ENCODE measurements at places on chromosomes 12 and 14.

GRCh38 chr12:71448150-71448581 lies 8.6 kb downstream of the LGR5 start:
- no peak for DNase-seq

- DNase-seq = no peak
Measured at GRCh38 chr12:75704664-75705063, 193.3 kb upstream of the KRR1 start.

DNA sequence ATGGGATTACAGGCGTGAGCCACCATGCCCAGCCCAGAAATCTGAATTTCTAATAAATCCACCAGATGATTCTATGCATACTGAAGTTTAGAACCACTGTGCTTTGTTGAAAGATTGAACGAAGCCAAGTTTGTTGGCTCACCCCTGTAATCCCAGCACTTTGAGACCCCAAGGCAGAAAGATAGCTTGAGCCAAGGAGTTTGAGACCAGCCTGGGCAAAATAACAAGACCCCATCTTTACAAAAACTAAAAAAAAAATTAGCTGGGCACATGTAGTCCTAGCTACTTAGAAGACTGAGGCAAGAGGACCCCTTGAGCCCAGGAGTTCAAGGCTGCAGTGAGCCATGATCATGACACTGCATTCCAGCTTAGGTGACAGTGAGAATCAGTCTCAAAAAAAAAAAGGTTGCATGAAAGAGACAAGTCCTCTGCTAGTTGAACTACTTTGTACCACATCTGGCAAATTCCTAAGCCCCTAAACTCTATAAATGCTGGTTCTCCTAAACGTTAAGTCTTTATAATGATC lies 1.7 kb upstream of the ABHD4 start:
- DNase-seq = no peak

DNA sequence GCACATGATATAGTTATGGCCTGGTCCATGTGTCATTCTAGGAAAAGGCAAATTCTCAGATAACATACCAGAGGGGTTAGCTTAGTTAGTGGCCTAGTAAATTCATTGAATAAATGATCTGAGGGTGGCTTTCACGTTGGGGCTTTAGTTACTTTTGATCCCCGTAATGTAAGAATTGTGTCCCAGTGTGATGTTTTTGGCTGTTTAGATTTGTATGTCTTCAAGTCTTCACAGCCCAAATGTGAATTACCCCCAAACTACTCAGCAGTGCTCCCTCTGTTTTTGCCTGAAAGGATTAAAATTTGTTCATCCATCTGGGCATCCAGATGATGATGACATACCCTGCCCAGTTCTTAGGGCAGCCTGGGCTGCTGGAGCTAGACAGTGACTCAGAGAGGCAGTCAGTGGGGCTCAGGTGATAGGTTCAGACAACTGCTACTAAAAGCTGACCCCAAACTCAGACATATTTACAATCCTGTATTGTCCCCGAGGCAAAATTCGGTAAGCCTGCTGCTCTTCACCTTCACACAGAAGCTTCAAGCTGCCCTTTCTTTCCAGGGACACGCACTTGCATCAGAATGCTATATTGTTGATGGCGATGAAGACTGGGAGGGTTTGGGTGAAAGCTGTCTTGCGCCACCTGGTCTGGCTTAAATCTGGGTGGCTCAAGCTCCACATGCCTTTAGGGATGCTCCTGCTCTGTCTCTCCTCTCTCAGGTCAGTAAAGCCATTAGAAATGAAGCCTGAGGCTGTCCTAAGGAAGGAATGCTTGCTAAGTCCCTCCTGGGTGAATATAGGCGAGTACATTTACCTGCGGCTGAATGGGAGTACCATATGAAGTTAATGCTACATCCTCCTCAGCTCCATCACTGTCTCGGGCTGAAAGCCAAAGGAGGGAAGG lies 10.3 kb downstream of the GPRC5D start:
- DNase-seq = no peak

DNA sequence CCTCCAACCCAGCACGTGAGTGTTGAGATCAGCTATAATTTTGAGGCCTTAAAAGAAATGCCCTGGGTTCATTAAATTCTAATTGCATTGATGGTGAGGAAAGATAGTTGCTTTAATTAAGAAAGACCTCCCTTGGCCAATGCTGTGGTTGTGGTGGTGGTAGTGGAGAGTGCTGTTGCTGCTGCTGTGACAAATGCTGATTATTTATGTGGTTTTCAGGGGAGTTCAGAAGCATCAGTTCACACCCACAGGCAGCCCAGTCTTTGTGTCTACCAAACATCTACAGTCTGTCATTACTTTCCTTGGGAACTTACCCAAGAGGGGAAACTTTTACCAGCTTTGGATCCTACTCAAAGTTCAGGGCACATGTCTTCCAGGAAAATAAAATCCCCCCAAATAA lies 178.4 kb upstream of the PARP11 start:
- DNase-seq = no peak

- DNase-seq = no peak
Measured at GRCh38 chr12:84361651-84362551, 550.7 kb downstream of the SLC6A15 start.

DNA sequence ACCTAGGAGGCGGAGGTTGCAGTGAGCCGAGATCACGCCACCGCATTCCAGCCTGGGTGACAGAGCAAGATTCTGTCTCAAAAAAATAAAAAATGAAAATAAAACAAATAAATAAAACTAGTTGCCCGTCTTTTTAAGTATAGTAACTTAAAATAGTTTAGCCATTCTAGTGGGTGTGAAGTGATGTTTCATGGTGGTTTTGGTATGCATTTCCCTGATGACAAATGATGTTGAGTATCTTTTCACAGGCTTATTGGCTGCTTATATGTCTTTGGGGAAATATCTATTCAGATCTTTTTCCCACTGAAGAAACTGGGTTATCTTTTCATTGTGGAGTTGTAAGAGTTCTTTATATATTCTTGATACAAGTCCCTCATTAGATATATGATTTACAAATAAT lies 102.4 kb upstream of the METAP2 start:
- no peak for DNase-seq

- DNase-seq = peak; percentile 51
Measured at GRCh38 chr14:55454264-55455002, 14.0 kb upstream of the TBPL2 start.

DNA sequence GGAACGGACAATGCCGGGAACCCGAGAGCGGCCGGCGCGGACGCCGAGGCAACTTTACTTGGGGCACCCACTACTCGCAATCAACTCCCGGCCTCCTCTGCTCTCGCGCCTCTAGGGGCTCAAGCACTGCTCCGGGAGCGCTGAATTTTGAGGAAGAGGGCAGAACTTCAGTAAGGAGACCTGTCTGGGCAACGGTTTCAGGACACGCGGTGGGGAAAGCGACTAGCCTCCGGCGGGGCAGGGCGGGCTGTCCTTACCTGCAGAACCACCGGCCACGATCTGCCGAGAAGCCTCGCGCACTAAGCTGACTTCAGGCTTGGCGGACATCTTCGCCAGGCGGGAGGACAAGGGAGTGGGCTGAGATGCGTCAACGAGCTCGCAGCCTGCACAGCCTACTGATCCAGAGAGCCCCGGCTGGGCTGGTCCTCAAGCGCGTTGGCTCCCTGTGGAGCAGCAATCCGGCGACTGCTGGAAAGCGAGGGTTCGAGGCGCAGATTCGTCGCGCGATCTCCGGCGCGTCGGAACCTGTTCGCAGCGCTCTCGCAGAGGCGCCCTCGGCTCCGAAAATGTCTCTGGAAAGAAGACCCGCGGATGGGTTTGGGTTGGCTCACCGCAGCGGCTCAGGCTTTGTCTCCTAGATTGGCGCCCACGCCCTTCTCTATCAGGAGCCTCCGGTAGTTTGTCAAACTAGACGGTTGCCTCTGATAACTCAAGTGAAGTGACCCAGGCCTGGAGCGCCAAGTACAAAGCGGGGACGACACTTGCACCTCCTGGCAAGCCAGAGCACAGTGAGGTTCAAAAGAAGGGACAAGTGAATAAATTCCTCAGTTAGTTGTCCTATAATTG lies at the start of gene SLC25A21:
TSS of gene SLC25A21 (minus strand) at position 583 of the 846 bp plus-strand sequence.
- peak; percentile 77 for DNase-seq

DNA sequence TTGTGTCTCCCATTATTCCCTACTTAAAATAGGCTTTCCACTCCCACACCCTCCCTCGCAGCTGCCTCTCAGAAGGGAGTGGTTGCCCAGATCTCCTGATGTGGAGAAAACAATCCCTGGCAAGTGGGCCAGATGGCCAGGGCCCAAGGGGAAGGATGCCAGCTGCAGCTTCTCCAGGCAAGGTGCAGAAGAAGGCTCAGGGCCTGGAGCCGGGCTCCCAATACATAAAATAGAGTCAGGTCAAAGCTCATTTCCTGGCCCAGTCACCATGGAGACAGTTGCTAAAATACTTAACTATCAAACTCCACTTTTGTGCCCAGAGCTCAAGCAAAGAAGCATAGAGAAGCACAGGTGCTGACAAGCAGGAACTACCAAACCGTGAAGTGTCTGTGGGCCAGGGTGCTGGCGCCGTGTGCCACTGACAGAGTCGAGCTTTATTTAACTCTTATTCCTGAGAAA lies 45.7 kb upstream of the ITPR2 start:
- peak; percentile 67 for DNase-seq

DNA sequence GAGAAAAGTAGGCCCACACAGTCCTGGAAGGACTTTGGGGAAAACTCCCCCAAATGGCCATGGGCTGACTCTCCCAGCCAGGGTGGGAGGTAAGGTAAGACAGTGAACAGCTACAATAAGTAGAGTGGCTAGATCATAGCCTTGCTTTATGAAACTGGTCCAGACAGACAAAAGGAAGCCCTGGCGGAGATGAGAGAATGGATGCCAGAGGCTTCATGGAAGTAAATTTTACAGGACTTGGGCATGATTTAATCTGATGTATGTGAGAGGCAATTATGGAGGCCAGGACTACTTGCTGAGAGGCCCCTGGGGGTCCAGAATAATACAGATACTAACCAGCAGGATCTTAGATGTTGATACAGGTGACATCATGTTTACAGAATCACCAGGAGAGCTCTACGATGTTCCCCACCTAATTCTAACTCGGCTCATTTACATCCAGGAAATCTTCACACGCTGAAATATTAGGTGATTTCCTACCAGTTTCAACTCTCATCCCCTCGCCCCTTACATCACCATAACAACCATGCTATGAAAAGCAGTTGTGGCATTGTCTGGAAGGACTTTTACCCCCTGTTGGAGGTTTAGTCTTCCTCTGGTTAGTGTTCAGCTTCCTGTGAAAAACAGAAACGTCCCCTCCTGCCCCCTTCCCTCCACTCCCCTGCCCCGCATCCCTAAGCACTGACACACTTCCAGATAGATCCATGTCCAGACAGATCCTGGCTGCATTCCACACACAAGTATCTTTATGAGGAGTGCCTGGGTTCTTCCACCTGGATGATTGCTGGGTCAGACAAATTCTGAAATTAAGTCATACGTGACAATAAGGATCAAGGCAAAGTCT lies 39.5 kb upstream of the NT5DC3 start:
- no peak for DNase-seq

GRCh38 chr14:85620947-85621346 lies 91.0 kb downstream of the FLRT2 start:
- no peak for DNase-seq

- DNase-seq = no peak
Measured at GRCh38 chr14:88204221-88204620, 118.8 kb downstream of the KCNK10 start.

DNA sequence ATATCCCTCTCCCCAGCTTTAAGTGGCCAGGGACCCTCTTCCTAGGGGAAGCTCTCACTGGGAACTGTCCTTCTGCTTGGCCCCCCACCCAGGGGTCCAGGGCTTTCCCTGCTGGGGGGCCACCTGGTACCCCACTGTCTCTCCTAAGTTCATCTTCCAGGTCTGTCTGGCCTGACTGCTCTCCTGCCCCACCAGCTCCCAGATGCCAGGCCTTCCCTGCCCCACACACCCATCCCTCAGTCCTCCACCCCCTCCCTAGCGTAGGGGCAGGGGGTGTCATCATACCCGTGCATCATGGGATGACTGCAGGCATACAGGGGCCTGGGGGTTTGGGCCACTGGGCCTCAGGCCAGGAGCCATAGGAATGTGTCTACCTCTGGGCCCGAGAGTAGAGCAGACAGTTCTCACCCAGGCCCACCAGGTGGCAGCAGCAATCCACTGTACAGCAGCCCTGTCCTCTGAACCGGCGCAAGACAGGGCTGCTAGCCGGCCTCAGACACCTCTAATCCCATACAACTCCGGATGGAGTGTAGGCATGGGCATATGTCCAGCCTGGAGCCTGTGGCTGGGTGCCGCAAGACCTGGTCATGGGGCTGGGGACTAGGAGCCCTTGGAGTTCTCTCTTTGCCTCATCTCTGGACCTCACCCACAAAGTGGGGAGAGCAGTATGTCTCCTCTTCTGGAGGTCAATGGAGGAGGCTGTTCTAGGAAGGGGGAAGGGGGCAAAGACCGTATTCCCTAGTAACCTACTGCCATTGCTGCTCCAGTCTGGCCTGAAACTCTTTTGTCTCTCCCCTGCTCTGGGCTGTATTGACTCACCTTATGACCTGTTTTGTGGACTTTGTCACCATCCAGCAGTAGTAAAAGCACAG lies 10.0 kb upstream of the SMARCD1 start:
- DNase-seq = peak; percentile 81

- DNase-seq = no peak
Measured at GRCh38 chr12:88865537-88865936, 285.3 kb upstream of the KITLG start.

DNA sequence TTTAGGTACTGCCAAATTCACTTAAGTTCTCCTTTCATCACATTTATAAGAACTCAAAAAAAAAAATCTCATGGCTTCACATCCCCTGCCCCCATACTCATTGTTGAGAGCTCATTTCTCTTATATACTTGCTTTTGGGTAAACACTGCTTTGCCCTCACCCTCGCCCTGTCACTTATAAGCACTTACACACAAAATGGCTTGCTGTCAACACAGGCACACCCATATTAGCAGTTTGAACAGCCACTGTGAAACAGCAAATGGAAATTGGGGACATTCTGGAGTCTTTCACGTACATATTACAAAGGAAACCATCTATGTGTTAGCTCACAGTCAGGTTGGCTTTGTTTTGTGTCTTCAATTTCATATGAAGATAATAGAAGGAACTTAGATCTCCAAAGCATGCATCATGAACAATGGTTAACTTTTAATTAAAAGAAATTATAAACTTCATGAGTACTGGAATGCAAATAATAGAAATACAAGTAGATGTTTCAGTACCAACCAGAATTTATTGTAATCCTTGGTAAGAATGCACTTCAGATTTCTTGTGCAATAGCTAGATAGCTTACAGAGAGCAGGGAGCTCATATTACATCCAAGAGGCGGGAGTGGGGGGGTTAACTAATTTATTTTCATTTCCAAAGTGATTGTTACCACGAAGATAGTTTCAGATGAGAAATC lies 272.2 kb downstream of the ALG10B start:
- DNase-seq = no peak

DNA sequence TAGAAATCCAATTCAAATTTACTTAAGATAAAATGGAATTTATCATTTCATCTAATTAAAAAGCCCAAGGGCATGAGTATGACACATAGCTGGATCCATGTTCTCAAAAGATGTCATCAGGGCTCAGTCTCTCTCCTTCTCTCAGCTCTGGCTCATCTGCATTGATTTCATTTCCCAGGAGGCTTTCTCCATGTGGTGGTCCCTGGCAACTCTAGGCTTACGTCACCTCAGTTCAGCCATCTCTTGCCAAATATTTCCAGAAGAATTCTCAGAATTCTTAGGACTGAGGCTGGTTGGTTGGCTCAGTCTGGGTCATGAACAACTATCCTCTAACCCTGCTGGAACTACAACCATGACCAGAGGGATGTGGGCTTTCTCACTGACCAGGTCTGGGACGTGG lies 65.3 kb downstream of the FOS start:
- no peak for DNase-seq
